NCI-H345 (cell line): ENCODE measurements at places on chromosomes 5 and 9.
A peak's percentile ranks its signal among the peaks of the same experiment; 100 is the strongest.

- DNase-seq = no peak
Measured at GRCh38 chr5:65776441-65777141, 54.6 kb downstream of the NLN start.

GRCh38 chr5:78102500-78102899 is 192.0 kb downstream of the AP3B1 start:
- no peak for DNase-seq

- no peak for DNase-seq
Measured at GRCh38 chr5:53871050-53871449, 310.6 kb downstream of the NDUFS4 start.

GRCh38 chr9:89822996-89823395 is 218.2 kb downstream of the GADD45G start:
- no peak for DNase-seq

GRCh38 chr9:110383491-110383890 is 45.8 kb upstream of the TXNDC8 start:
- DNase-seq = no peak

- DNase-seq = no peak
Measured at GRCh38 chr9:86838519-86839497, 108.5 kb downstream of the GAS1 start.

DNA sequence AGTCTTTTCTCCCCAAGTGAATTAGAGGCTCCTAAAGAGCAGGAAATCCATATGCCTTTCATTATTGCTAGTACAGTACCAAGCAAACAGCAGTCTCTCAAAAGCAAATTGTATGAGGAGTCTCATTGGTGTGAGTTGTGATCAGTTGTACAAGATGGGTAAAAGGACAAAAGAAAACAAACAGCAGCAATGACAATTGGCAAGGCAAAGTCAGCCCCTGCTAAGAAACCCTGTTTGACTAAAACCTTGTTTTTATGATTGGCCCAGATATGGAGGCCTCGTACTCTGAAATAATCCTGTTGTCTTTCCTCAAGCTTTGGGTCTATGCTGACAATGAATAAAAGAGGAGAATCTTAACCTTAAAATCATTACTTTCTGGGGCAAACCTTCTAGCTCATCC is 69.8 kb downstream of the FOXD1 start:
- DNase-seq = no peak

- no peak for DNase-seq
Measured at GRCh38 chr5:115949096-115949495, 13.2 kb upstream of the LVRN start.

- no peak for DNase-seq
Measured at GRCh38 chr5:141192110-141192725, at the start of gene PCDHB10. PCDHB10 (plus strand) TSS chr5:141192353; CDS start chr5:141192553, 200 bp downstream.

- DNase-seq = no peak
Measured at GRCh38 chr5:173320259-173320658, 8.0 kb downstream of the STC2 start.

DNA sequence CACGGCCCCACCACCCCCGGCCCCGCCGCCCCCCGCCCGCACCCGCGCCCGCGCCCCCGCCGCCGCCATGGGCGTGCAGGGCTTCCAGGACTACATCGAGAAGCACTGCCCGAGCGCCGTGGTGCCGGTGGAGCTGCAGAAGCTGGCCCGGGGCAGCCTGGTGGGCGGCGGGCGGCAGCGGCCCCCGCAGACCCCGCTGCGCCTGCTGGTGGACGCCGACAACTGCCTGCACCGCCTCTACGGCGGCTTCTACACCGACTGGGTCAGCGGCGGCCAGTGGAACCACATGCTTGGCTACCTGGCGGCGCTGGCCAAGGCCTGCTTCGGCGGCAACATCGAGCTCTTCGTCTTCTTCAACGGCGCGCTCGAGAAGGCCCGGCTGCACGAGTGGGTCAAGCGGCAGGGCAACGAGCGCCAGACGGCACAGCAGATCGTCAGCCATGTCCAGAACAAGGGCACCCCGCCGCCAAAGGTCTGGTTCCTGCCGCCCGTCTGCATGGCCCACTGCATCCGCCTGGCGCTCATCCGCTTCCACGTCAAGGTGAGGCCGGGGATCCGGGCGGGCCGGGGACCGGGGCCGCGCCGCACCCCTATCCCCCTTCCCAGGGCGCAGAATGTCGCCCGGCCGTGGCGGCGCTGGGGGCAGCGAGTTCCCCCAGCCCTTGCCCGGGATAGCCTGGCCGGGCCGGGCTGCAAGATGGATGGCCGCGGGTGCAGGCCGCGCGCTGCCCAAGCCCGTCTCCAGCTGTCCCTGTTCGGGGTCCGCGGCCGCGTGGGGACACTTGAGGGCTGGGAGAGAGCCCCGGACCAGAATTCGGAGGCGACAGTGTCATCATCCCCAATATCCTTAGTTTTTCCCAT is 594 bp downstream of the FAM120A start:
- DNase-seq = peak; percentile 19

DNA sequence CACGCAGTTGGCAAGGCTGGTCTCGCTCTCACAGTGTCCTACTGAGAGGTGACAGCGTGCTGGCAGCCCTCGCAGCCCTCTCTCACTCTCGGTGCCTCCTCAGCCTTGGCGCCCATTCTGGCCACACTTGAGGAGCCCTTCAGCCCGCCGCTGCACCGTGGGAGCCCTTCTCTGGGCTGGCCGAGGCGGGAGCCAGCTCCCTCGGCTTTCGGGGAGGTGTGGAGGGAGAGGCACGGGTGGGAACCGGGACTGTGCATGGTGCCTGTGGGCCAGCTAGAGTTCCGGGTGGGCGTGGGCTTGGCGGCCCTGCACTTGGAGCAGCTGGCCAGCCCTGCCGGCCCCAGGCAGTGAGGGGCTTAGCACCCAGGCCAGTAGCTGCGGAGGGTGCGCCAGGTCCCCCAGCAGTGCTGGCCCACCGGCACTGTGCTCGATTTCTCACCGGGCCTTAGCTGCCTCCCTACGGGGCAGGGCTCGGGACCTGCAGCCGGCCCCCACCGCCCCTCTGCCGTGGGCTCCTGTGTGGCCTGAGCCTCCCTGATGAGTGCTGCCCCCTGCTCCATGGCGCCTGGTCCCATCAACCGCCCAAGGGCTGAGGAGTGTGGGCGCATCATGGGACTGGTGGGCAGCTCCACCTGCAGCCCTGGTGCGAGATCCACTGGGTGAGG is 15.7 kb upstream of the RNF180 start:
- no peak for DNase-seq

DNA sequence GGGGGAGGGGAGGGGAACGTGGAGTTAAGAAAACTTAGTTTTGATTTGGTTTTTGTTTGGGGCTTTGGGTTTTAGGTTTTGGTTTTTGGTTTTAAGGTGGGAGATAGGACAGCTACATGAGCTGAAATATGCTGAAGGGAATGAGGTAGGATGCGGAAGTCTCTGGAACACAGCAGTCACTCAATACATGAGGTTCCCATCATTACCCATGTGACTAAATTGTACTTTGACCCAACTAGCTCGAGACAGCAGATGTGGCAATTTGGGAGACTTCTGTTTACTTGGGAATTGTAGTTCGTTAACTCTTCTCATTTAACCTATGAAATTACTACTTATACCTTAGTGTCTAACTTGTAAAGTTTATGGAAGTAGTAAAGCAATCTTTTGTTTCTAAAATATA is 124.2 kb downstream of the TLE1 start:
- DNase-seq = no peak

DNA sequence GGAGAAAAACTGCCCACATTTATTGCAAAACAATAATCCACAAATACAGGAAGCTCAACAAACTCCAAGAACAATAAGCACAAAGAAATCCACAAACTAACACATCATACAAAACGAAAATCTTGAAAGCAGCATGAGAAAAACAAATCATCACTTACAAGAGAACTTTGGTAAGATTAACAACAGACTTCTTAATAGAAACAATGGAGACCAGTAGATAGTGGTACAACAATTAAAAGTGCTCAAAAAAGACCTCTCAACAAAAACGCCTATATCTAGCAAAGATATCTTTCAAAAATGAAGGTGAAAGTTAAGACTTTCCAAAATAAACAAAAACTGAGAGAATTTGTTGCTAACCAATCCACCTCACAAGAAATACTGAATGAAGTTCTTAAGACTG is 38.4 kb downstream of the CDKL3 start:
- DNase-seq = no peak

DNA sequence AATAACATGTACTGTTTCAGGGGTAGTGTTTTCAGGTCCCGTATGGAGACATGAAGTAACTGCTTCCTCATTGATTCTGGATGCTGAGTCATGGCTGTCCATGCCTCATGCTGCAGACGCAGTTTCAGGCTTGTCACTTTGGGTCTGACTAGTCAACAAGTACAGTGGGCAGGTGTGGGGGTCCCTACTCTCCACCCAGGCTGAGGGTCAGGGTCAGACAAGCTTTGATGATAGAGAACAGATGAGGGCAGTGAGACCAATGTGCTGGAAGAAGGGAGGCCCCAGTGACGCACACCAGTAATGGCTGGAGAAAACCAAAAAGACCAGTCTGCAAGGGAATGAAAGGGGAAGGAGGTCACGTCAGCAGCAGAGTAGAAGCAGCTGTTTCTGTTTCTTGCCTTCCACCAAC is 80.0 kb upstream of the NFIL3 start:
- DNase-seq = no peak

- no peak for DNase-seq
Measured at GRCh38 chr9:79670269-79670961, 98.7 kb downstream of the TLE4 start.
